ENCODE measurements at places on chromosomes 6 and 20.

DNA sequence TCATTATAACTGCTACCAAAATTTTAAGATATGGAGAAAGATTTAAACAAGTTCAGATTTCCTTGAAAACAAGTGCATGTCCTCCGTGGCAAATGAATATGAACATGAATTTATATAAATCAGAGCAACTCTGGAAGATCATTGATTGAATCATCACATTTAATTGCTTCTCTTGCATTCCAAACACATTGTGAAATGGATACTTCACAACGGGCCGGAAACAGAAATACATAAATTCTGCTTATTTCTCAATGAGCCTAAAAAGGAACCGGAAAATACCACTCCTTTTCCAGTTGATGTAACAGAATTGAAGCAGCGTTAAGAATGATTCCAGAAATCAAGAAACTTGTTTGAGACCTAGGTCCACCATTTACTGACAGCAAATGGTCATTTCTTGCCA, 134.6 kb upstream of the BTN3A2 start:
- DNase-seq = no peak

GRCh38 chr20:6665621-6666355, 101.7 kb upstream of the BMP2 start:
- no peak for DNase-seq

DNA sequence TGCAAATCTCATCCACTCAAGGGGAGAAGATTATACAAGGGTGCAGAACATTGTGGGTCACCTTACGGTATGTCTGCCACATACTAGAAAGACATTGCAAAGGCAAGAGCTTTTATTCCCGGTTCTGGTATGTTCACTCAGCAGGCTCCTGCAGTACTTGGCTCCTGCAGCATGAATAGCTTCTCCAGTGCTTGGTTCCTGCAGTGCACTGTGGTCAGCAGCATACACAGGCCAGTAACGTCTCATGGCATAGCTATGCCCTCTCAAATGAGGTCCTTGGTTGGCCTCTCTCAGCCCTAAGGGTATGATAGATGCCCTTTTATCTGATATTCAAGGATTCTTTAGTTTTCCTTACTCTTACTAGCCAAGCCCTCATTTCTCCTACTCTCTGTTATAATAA, 12.6 kb downstream of the TCP11 start:
- no peak for DNase-seq

- no peak for DNase-seq
Measured at GRCh38 chr6:56793938-56794337, 151.2 kb upstream of the DST start.

DNA sequence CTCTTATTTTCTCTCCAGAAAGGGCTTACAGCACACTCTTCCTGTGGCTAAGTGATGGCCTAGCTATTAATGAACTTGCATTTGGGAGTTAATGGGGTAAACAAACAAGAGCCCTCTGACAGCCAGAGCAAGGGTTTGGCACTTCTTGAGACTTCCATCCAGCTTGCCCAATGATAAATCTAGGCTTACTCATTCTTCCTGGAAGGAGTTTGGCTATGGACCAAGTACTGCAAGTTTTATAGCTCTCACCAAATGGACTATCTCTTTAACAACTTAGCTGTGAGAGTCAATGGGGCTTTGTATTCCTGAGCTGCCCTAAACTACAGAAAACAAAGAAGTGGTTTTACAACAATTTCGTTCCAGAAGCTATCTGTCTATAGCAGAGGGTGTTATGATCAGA, 16.7 kb upstream of the PI3 start:
- no peak for DNase-seq

- no peak for DNase-seq
Measured at GRCh38 chr6:106694343-106694742, 65.0 kb downstream of the QRSL1 start.

DNA sequence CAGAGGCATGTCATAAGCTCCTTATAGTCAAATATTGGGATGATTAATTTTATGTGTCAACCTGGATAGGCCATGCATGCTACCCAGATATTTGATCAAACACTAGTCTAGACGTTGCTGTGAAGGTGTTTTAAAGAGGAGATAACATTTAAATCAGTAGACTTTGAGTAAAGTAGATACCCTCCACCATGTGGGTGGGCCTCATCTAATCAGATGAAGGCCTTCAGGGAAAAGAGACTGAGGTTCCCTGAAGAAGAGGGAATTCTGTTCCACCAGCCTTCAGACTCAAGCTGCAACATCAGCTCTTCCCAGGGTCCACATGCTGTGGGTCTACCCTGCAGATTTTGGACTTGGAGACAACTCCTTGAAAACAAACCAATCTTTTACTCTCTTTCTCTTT, 11.4 kb upstream of the NEDD9 start:
- DNase-seq = no peak

DNA sequence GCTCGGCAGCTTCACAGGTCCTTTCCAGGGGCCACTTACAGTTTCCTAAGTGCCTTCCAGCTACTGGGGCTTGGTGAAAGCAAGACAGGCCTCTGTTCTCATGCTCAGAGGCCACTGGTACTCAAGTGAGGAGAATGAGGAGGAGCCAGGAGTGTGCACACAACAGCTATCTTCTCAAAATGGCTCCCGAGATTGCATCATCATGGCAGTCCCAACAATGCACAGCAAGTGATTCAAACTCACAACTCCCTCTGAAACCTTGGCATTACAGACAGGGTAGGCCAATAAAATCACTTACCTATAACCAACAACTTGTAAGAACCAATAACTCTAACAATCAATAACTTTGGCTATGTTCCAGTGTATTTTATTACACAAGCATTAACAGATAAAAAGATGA, 77.4 kb downstream of the RALGAPA2 start:
- DNase-seq = no peak

GRCh38 chr6:151388997-151389617, 2.3 kb downstream of the ZBTB2 start:
- DNase-seq = no peak

GRCh38 chr20:24637941-24638340, 168.5 kb downstream of the SYNDIG1 start:
- no peak for DNase-seq

DNA sequence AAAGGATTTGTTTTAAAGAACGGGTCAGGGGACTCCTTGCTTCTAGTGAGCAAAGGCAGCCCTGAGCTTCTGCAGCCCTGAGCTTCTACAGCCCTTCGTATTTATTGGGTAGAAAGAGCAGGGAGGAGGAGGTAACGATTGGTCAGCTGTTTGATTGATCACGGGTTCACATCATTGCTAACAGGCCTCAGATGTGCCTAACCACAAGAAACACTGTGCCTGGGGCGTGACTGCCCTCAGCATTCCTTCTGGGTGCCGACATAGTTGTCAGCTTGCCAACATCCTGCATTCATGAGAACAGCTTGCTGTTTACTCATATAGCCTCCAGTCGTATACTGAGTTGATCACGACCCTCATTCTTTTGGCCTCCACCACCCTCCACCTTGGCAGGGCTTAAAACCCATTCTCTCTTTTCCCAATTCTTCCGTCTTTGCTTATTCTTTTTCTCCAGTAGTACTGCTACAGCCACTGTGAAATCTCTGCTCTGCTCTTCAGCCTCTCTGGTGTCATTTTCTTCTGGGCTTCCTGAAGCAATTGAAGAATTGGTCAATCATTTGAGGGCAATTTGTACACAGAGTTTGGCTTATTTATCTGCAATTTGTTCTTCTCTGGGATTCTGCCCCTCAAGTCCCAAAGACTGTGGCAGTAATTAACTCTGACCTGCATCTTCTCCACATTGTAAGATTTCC, 25.4 kb upstream of the NOP56 start:
- DNase-seq = no peak

All from NCI-H1930 (cell line).